Stimulated activated CD4-positive, alpha-beta T cell treated with anti-CD3 and anti-CD28 coated beads, Interleukin-12 subunit alpha, Interleukin-12 subunit beta, amount 100 ng/mL, for 4 hours (primary cell): ENCODE measurements at places on chromosomes 2 and 18.

DNA sequence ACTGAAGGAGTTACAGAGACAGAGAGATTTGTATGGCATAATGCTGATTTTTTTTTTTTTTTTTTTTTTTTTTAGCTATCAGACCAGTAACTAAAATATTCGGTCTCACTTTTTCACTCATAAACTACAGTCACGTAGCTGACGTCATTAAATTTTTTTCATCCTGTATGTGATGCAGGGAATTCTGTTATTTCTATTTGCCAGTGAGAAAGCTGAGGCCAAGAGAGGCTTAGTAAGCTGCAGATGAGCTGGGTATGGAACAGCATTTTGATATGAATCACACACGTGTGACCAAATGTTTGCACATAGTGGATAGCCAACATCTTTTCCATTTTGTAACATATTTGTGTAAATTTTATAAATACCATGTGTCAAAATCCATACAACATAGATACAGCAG, 79.1 kb upstream of the EPB41L3 start:
- no peak for DNase-seq

DNA sequence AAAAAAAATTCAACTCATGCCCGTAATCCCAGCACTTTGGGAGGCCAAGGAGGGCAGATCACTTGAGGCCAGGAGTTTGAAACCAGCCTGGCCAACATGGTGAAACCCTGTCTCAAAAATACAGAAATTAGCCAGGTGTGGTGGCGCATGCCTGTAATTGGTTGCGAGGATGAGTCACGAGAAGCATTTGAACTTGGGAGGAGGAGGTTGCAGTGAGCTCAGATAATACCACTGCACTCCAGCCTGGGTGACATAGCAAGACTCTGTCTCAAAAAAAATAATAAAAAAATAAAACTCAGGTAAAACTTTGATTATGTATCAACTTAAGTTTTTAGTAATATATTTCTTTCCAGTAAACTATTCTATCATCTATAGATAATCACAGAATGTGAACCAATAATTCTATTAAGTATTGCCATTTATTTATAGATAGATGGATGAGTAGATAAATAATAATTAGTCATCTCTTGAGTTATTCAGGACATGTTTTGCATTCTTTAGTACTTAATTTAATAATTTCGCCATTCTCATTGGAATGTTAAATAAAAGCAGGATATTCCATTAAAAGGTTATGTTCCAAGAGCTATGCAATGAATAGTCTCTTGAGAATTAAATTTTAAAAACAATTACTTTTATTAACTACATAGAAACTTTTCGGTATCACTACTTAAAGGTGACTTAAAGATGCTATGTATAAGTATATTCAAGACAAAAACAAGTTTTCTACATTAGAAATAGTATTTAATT, 48.7 kb downstream of the WDPCP start:
- no peak for DNase-seq

GRCh38 chr18:23844991-23845680, 155.9 kb downstream of the LAMA3 start:
- DNase-seq, result no peak

DNA sequence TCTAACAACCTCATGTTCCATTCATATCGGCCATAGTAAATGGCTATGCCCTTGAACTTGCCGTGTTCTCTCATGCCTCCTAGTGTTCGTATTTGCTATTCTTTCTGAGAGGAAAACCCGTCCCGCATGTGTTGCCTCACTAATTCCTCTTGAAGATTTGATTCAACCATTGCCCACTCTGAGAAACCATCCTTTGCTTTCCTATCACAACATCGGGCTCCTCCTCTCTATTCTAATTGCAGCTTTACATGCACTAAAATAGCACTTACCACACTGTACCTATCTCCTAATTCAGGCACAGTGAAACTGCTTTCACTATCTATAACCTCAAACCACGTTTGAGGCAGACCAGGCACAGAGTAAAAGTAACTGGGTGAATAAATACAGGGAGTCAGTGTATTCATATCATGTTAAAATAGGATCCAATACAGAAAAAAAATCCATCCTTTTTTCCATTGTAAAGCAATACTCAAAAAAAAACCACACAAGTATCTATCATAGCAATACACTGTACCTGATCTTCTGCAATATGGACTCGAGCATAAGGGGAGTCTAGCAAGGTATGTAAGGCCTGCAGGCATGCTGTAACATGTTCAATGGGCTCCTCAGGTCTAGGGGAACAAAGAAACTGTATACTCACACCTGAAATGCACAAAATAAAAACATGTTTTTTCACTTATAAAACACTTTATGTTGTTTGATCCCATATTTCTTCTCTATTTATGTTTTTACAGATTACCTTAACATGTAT, 39.0 kb upstream of the STRN start:
- DNase-seq, result no peak

DNA sequence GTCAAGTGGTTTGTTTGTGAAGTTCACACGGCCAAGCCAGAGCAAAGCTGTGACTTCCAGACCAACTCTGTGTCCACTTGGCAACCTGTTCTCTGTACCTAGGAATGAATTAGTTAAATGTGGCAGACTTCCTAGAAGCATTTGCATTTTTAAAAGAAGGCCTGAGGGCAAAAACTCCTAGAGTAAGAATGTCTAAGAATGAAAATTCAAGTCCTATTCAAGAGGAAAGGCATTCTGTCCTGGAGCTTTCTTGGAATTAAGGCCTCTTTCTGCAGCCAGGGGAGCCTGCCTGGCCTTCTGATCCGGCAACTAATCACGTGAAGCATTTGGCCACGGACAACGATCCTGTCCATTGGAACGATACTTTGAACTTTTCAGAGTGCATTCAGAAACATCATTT, 155.0 kb downstream of the SETBP1 start:
- no peak for DNase-seq

GRCh38 chr2:9552219-9553178, 3.1 kb downstream of the ADAM17 start:
- DNase-seq, result no peak
